ENCODE measurements at places on chromosomes 4 and X.

- no peak for DNase-seq
Observed at GRCh38 chrX:137227151-137227550, 193.4 kb upstream of the GPR101 start.

DNA sequence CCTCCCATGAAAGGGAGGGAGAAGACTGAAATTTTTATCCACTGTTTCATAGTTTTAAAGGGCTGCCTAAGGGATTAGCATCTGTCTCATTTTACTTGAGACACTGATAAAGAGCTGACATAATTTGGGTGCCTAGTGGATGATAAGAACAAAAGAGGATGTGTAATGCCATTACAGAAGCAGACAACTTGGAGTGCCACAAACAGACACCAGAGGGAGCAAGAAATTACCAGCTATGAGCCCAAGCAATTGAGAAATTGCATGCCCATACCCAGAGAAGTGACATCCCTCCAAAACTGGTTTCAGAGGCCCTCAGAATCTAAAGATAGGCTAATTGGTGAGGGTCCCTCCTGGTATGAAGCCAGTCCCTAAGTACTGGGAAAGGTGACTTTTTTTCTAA is 38.5 kb upstream of the POU3F4 start:
- peak; percentile 29 for DNase-seq

GRCh38 chrX:124440695-124441094 is 94.3 kb downstream of the SH2D1A start:
- no peak for DNase-seq

- DNase-seq: no peak
Observed at GRCh38 chr4:153705743-153706468, 21.8 kb downstream of the TLR2 start.

DNA sequence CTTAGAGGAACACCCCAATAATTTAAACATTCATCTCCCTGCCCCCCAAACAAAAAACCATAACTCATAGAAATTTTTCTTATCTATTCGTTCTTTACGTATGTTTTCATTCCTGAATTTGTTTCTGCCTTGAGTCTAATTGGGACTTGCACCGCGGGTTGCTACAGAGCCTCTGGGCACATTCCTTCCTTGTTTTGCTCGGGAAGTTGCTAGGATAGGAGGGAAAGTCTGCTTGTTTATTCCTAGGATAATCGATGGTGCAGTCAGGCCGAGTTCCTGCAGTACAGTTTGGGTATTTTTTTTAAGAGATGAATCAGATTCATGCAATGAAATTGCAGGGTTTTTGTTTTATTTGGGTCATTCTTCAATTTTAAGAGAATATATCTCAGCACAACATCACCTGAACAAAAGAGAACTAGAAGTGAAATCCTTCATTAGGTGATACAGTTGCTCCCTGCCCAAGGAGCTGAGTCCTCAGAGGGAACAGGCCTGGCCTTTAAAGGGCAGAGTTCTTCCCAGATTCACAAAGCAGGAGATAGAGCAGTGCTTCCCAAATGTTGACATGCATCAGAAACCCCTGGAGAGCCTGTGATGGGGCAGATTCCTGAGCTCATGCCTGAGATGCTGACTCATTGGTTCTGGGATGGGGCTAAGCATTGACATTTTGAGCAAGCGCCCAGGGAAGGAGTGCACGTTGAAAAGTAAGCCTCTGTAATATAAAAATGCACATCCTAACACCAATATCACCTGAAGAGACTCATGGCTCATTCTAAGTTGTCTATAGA is 114.9 kb upstream of the FAM9B start:
- DNase-seq: no peak

DNA sequence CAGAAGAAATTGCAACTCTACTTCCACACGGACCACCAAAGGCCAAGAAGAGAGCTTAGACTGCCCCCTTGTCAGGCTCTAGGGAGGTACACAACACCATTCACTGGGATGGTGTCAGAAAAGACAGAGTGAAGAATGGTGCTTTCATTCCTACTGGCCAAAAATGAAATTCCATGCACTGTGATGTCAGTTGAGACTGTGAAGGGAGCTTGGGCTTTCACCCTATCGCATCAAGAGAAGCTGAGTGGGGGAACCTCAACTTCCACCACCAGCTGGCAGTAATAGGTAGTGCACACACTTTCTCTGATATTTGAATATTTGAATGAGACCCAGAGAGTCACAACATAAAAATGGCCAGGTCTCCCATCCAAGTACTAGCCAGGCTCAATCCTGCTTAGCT is 65.9 kb downstream of the ZNF711 start:
- DNase-seq: no peak

DNA sequence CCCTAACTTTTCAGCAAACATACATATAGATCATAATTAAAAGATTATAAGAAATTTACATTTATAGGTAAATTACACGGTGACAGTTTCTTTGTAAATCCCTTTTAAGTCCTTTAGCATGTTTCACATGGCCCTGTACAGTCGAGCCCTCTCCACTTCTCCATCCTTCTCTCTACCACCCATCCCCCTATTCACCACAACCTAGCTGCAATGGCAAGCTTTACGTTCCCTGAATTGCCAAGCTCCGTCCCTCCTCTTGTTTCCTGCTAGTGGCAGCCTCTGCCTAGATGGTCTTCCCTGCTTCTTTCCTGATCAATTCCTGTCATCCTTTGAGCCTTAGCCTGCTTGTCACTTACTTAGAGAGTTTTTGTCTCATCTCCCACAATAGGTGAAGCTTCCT is 116.2 kb downstream of the TMA16 start:
- no peak for DNase-seq

- no peak for DNase-seq
Observed at GRCh38 chr4:15504041-15504440, 34.4 kb downstream of the CC2D2A start.

GRCh38 chrX:108439426-108439942 is at the start of gene COL4A5:
Gene COL4A5, plus strand, starts transcription at chrX:108439838. Its CDS starts 288 bp downstream, at chrX:108440126.
- peak; percentile 61 for DNase-seq

GRCh38 chr4:118746251-118746919 is 61.2 kb downstream of the METTL14 start:
- DNase-seq: no peak

DNA sequence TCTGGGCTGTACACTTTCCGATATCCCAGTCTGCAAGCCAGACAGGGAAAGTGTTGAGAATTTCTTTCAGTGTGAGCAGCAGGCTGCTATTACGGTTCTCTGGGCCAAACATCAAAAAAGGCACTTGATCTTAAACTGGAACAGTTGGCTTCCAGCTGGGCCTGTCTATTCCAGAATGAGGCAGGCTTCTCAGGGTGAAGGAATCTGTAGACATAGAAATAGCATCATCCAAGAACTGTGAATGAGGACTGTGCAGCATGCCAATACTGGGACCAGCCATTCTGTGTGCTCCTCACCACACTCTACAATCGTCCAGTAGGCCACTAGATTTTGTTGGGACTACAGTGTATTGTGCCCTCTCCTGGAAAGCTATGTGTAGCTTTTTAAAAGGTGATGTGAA is 31.1 kb downstream of the ART3 start:
- DNase-seq: no peak

Data from nephron progenitor cell (in vitro differentiated cells).